GM23338 (cell line): ENCODE measurements at places on chromosomes 1 and 21. TPM values are rescaled to one million over a fixed set of nuclear protein-coding genes. Genes with fewer than 3 reads are reported as not detected.

The OR2L2 gene
- total RNA-seq, result 0.07 TPM in 1 of 2 replicates, not detected in the other

The DDAH1 gene
- 35.4 and 41.7 TPM in 2 replicates for total RNA-seq

The AIRE gene
- total RNA-seq, result 0.10 TPM in 1 of 2 replicates, not detected in the other

The SRGAP2B gene
- 16.3 and 28.8 TPM in 2 replicates for total RNA-seq

The SELENBP1 gene
- 13.4 and 14.5 TPM in 2 replicates for total RNA-seq

The RNU1-2 gene
- total RNA-seq, result under 0.01 TPM in 1 of 2 replicates, not detected in the other

The SLC41A1 gene
- total RNA-seq, result 22.1 and 30.0 TPM in 2 replicates

The POGZ gene
- 65.1 and 72.5 TPM in 2 replicates for total RNA-seq

The FMN2 gene
- total RNA-seq, result 2.5 and 6.0 TPM in 2 replicates

The SPRR2G gene
- not detected in 2 replicates for total RNA-seq

- no peaks in the 10 kb centered on the region for H3K36me3 ChIP-seq
- DNase-seq, result no peak
- no peak overlapping the region for H3K27ac ChIP-seq
Measured at GRCh38 chr1:166763318-166763717, 76.0 kb upstream of the POGK start.

DNA sequence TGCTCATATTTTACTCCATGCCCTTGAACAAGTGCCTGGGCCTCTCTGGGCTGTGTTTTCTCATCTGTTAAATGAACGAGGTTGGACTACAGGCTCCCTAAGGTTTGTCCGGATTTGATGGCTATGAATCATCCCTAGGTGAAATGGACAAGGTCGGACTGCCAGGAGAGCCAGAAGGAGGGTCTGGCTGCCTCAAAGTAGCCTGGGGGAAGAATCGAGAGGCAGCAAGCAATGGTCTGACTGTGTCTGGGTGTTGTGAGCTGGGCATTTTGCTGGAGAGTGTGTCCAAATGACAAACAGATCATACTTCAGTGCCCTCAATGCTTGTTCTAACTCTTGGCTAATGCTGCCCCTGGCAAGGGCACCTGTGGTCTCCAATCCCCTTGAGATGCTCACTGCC, 730.9 kb downstream of the PTPRU start:
- H3K27me3 ChIP-seq, result no peaks in the 10 kb centered on the region
- H3K4me3 ChIP-seq, result no peak overlapping the region
- H3K27ac ChIP-seq, result no peak overlapping the region
- no peak for DNase-seq

- H3K4me1 ChIP-seq, result peaks cover 13% of the 10 kb centered on the region
- no peaks in the 10 kb centered on the region for H3K36me3 ChIP-seq
- no peak for DNase-seq
Measured at GRCh38 chr1:205693421-205693991, 13.2 kb upstream of the SLC45A3 start.

GRCh38 chr1:217180443-217180842, 450.4 kb downstream of the GPATCH2 start:
- no peak for DNase-seq
- no peaks in the 10 kb centered on the region for H3K36me3 ChIP-seq
- no peaks in the 10 kb centered on the region for H3K4me1 ChIP-seq
- H3K27me3 ChIP-seq, result no peaks in the 10 kb centered on the region
- no peak overlapping the region for H3K27ac ChIP-seq
- H3K4me3 ChIP-seq, result no peak overlapping the region

- H3K27me3 ChIP-seq, result no peaks in the 10 kb centered on the region
- H3K4me3 ChIP-seq, result no peak overlapping the region
- no peak for DNase-seq
- H3K27ac ChIP-seq, result no peak overlapping the region
- H3K4me1 ChIP-seq, result no peaks in the 10 kb centered on the region
Measured at GRCh38 chr1:55445416-55445815, 230.3 kb upstream of the USP24 start.

GRCh38 chr1:55213885-55214211, 1.3 kb downstream of the USP24 start:
- peak; percentile 28 for DNase-seq
- H3K4me3 ChIP-seq, result peak overlapping the region; percentile 76
- peaks cover 13% of the 10 kb centered on the region for H3K27me3 ChIP-seq

GRCh38 chr1:31432592-31433395, 19.8 kb downstream of the SERINC2 start:
- H3K4me3 ChIP-seq, result no peak overlapping the region
- DNase-seq, result no peak
- no peak overlapping the region for H3K27ac ChIP-seq
- no peaks in the 10 kb centered on the region for H3K4me1 ChIP-seq
- no peaks in the 10 kb centered on the region for H3K36me3 ChIP-seq

DNA sequence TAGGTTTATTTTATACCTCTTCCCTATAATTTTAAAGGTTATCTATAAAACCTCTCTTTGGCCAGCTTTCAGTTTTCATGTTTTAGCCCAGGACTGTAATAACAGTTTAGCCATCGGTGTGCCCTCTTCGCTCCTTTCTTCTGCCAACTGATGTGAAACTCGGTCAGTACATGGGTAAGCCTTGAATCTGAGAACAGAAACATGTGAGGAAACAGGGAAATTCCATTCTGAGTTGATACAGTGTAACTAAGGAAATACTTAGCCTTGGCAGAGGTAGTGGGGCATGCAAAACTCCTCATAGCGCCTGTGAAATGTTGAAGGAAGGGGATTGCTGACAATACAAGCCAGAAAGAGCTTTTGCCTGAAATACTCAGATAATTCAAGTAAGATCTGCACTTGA, 465.2 kb downstream of the NCAM2 start:
- DNase-seq, result peak; percentile 4
- no peaks in the 10 kb centered on the region for H3K27me3 ChIP-seq
- no peaks in the 10 kb centered on the region for H3K36me3 ChIP-seq
- no peak overlapping the region for H3K4me3 ChIP-seq
- H3K27ac ChIP-seq, result no peak overlapping the region
- no peaks in the 10 kb centered on the region for H3K4me1 ChIP-seq

GRCh38 chr1:37002898-37003297, 31.4 kb downstream of the GRIK3 start:
- H3K36me3 ChIP-seq, result no peaks in the 10 kb centered on the region
- H3K4me3 ChIP-seq, result no peak overlapping the region
- no peaks in the 10 kb centered on the region for H3K27me3 ChIP-seq

- H3K27ac ChIP-seq, result no peak overlapping the region
- peak; percentile 80 for DNase-seq
- no peaks in the 10 kb centered on the region for H3K36me3 ChIP-seq
- H3K4me1 ChIP-seq, result peaks cover 31% of the 10 kb centered on the region
Measured at GRCh38 chr1:1353389-1354151, 4.4 kb upstream of the DVL1 start.

GRCh38 chr1:66575739-66576138, 41.8 kb downstream of the SGIP1 start:
- H3K4me1 ChIP-seq, result no peaks in the 10 kb centered on the region
- no peak overlapping the region for H3K4me3 ChIP-seq
- no peaks in the 10 kb centered on the region for H3K27me3 ChIP-seq

- no peaks in the 10 kb centered on the region for H3K4me1 ChIP-seq
- H3K27me3 ChIP-seq, result no peaks in the 10 kb centered on the region
- H3K4me3 ChIP-seq, result no peak overlapping the region
- no peak overlapping the region for H3K27ac ChIP-seq
- no peaks in the 10 kb centered on the region for H3K36me3 ChIP-seq
- no peak for DNase-seq
Measured at GRCh38 chr1:116260621-116261020, 112.4 kb upstream of the ATP1A1 start.

DNA sequence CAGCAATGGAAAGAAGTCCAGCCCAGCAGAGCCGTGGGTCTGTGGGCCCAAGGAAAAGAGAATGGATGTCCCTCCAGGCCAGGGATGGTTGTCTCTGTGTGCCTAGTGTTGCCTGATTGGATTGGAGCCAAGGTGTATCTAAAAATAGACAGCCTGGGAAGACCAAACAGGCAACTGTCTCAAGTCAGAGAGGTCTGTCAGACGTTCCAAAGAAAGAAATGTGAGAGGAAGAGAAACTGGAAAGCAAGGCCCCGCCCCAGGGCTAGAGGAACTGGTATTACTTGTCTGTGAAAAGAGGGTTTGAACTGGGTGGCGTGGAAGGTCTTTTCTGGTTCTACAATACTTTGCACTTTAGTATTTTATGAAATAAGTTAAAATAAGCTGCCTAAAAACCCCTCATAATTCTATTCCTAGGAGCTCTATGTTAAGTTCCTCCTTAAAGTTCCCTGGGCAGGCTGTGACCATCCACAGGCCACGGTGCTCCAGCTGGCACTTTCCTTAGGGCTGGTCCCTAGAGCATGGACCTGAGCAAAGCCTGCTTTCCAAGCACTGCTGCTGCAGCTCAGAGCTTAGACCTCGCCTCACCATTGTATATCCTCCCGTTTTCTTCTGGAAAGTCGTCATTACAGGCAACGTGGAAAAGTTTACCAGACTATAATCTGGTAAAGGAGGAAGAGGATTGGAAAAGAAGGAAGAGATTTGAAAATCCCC, 151.6 kb downstream of the DISC1 start:
- H3K36me3 ChIP-seq, result no peaks in the 10 kb centered on the region
- no peak for DNase-seq
- H3K27me3 ChIP-seq, result no peaks in the 10 kb centered on the region

DNA sequence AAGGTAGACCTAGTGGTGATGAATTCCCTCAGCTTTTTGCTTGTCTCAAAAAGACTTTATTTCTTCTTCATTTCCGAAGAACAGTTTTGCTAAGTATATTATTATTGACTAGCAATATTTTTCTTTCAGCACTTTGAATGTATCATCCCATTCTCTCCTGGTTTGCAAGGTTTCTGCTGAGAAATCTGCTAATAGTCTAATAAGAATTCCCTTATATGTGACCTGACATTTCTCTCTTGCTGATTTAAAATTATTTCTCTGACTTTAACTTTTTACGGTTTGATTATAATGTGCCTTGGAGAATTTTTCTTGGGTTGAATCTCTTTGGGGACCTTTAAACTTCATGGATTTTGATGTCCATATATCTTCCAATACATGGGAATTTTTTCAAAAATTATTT, 628.3 kb upstream of the ADGRL2 start:
- H3K4me1 ChIP-seq, result no peaks in the 10 kb centered on the region
- H3K27me3 ChIP-seq, result no peaks in the 10 kb centered on the region
- no peak for DNase-seq
- no peak overlapping the region for H3K27ac ChIP-seq
- no peak overlapping the region for H3K4me3 ChIP-seq

- H3K36me3 ChIP-seq, result no peaks in the 10 kb centered on the region
- H3K27ac ChIP-seq, result peak overlapping the region; percentile 95
- DNase-seq, result peak; percentile 94
- peaks cover 53% of the 10 kb centered on the region for H3K4me1 ChIP-seq
Measured at GRCh38 chr1:42962641-42963377, 4.1 kb upstream of the SLC2A1 start.

- H3K27ac ChIP-seq, result peak overlapping the region; percentile 52; the same call in 1 of the 2 replicates
- H3K36me3 ChIP-seq, result no peaks in the 10 kb centered on the region
- H3K4me3 ChIP-seq, result no peak overlapping the region
- no peaks in the 10 kb centered on the region for H3K27me3 ChIP-seq
- peak; percentile 93 for DNase-seq
Measured at GRCh38 chr1:153598309-153599172, 14.4 kb downstream of the S100A16 start.

DNA sequence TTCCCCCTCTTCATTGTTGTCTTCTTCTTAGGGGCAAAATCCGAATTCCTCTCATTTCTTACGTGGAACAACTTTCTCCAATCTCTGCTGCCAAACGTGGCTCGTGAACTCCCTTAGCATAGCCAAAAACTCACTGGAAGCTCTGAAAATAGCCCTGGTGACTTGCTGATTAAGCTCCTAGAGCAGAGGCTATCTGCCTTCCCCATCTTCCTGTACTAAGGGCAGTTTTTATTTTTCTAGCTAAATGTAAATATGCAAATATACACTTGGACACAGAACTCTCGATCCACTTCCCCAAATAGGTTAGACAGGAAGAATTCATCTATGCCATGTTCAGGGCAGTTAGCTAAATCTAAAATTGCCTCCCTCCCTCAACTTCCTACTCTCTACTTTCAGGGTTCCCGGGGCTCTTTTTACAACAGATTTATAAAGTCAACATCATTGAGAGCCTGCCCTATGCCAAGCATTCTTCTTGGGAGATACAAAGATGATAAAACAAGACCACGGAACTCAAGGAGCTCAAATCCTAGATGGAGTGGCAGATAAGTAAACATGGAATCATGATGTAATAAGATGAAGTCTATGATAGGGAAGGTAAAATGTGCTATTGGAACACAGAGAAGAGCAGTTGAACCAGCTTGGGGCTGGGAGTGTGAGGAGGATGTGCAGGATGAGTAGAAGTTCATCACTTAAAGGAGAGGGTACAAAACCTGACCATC, 59.4 kb upstream of the FMOD start:
- DNase-seq, result no peak
- no peak overlapping the region for H3K4me3 ChIP-seq
- H3K27me3 ChIP-seq, result no peaks in the 10 kb centered on the region
- H3K27ac ChIP-seq, result no peak overlapping the region

DNA sequence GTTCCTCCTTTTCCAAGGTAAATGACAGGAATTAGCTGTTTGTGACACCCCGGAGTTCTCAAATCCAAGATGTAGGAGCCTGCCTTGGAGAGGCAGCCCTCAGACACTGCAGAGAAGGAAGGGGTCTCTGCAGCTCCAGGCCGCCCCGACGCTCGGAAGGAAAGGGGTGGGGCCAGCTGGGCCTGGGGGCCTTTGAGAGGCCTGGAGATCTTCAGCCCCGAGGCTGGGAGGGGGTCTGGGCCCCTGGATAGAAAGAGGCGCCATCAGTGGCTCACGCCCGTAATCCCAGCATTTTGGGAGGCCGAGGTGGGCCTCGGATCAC, 1.1 kb upstream of the TNFRSF18 start:
- H3K4me1 ChIP-seq, result no peaks in the 10 kb centered on the region
- H3K27ac ChIP-seq, result no peak overlapping the region
- peak; percentile 2 for DNase-seq

DNA sequence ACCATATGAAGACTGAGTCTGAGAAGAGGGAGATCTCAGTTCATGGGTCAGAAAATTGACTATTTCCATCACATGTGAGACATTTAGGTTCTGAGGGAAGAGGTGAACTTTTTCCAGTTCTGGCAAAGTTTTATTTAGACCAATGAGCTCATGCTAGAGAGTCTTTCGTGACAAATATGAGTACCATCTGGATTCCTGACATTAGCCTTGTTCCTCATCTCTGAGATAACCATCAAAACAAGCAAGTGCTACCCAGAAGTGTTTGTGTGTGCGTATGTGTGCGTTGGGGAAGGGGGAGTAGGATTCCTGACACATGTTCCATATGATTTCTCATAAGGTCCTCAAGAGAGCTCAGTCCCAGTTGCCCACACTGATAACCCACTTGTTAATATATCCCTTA, 120.6 kb downstream of the FASLG start:
- DNase-seq, result no peak
- no peaks in the 10 kb centered on the region for H3K36me3 ChIP-seq
- H3K27me3 ChIP-seq, result no peaks in the 10 kb centered on the region

DNA sequence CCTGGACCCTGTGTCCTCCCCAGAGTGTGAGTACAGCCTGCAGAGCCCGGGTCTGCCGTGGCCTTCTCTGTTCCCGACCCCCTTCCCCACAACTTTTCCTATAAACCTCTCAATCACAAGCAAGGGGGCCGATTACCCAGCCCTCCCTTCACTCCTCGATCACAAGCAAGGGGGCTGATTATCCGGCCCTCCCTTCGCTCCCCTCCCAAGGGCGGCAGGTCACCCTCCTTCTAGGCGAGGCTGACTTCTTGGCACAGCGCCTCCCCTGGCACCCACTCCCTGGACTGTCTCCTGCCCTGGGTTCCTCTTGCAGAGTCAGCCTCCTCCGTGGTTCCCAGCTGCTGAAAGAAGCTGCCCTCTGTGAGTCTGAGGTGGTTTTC, 12.3 kb upstream of the LDLRAP1 start:
- DNase-seq, result no peak
- H3K4me1 ChIP-seq, result no peaks in the 10 kb centered on the region

- no peaks in the 10 kb centered on the region for H3K27me3 ChIP-seq
- no peak overlapping the region for H3K4me3 ChIP-seq
- DNase-seq, result no peak
- no peaks in the 10 kb centered on the region for H3K36me3 ChIP-seq
- no peak overlapping the region for H3K27ac ChIP-seq
- H3K4me1 ChIP-seq, result peaks cover 11% of the 10 kb centered on the region; the same call in 1 of the 2 replicates
Measured at GRCh38 chr1:65409314-65409713, 11.2 kb upstream of the LEPR start.
